HL-60 (cell line): ENCODE measurements at places on chromosomes 7 and 10.

DNA sequence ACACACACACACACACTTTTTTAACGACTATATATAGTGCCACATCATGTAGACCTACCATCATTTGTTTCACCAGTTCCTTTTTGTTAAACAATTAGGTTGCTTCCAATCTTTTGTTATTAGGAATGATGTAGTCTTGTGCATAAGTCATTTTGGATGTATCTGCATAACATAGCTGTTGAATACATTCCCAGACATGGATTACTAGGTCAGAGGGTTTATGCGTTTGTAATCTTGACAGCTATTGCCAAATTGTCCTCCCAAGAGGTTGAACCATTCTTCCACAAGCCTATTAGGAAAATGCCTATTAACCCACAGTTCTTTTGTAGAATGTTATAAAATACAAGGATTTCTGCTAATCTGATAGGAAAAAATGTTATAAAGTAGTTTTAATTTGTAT is 87.3 kb downstream of the PALS2 start:
- DNase-seq, result no peak

- no peak for DNase-seq
Measured at GRCh38 chr7:156764016-156764669, 123.6 kb downstream of the RNF32 start.

- DNase-seq, result no peak
Measured at GRCh38 chr10:72561745-72562166, 64.1 kb downstream of the MICU1 start.

GRCh38 chr7:128710481-128710880 is 28.7 kb upstream of the CALU start:
- peak; percentile 77 for DNase-seq

GRCh38 chr10:79638318-79638717 is 27.6 kb downstream of the SFTPA1 start:
- DNase-seq, result no peak

- DNase-seq, result peak; percentile 74
Measured at GRCh38 chr7:33050535-33051318, 11.8 kb downstream of the NT5C3A start.
